ENCODE measurements at places on chromosomes 13 and 19. TPM values are rescaled to one million over a fixed set of nuclear protein-coding genes. Genes with fewer than 3 reads are reported as not detected.

- peak; percentile 34 for DNase-seq
Observed at GRCh38 chr19:43316591-43317319, 36.7 kb upstream of the CD177 start.

- no peak for DNase-seq
Observed at GRCh38 chr13:36436811-36437210, 4.5 kb downstream of the CCNA1 start.

- no peak for DNase-seq
Observed at GRCh38 chr19:52981329-52981728, 18.6 kb upstream of the ZNF816 start.

Gene ITGBL1
- polyA plus RNA-seq: 1.4 TPM

- DNase-seq: peak; percentile 58
Observed at GRCh38 chr13:97344265-97345175, 89.4 kb upstream of the RAP2A start.

- no peak for DNase-seq
Observed at GRCh38 chr13:114319441-114319913, 5.2 kb downstream of the CHAMP1 start.

- peak; percentile 85 for DNase-seq
Observed at GRCh38 chr19:18594096-18594823, 5.7 kb downstream of the REX1BD start.
